ENCODE measurements at places on chromosomes 6 and 20.

- ATAC-seq, result peak; percentile 77
Observed at GRCh38 chr6:6593867-6594468, 5.4 kb downstream of the LY86 start.

DNA sequence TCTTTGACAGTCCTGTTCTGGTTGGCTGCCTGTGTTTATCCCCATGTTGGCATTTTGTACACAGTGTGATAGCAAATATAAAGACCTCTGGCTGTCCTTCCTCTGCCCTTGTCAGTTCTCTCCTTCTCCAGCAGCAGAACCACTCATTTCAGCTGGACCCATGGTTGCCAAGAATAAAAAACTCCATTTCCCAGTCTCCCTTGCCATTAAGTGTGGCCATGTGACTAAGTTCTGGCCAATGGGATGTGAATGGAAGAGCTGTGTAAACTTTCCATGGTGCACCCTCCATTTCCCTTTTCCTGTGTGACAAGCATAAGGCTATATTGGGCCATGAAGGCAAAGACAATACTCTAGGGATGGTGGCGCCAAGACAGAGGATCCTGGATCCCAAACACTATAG, 78.4 kb upstream of the TBC1D7 start:
- no peak for ATAC-seq

DNA sequence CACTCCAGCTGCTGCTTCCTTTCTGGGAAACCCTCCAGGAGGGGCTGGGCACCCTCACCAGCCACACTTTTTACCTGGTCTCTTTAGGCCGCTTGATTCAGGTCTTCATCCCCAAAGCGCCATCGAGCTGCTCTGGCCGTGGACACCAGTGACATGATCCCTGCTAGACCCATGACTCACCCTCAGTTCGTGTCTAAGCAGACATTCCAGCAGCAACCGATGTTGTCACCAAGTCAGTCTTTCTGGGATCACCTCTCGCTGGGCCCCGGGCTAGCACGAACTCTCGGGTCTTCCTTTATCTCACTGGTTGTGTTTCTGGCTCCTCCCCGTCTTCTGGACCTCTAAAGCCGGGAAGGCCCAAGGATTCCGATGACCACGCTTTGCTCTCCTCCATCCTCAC, 43.0 kb upstream of the GPR31 start:
- ATAC-seq, result no peak

- no peak for ATAC-seq
Observed at GRCh38 chr6:137148306-137149034, 25.0 kb downstream of the IL22RA2 start.

DNA sequence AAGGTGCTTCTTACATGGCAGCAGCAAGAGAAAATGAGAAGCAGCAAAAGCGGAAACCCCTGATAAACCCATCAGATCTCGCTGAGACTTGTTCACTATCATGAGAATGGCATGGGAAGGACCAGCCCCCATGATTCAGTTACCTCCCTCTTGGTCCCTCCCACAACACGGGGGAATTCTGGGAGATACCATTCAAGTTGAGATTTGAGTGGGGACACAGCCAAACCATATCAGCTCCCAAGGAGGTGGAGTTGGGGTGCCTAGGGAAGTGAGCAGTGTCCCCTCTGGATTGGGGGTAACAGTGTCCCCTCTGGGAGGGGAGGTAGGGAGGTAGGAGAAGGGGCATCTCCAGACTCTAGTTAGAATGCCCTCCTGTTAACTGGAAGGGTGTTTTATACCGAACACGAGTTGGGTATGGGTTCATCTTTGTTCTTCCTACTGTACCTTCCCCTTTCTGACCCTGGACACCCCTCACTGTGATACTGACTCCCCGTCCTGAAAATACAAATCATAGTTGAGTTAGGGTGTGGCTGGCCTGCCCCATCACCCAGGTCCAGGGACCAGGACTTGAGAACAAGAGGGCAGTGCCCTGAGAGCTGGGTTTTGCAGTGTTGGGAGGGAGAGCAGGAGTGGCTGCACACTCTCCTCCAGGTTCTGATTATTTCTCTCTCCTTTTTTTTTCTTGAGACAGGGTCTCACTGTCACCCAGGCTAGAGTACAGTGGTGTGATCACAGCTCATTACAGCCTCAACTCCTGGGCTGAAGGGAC, 62.0 kb downstream of the EFCAB8 start:
- ATAC-seq, result no peak

- ATAC-seq, result no peak
Observed at GRCh38 chr6:113732384-113732966, 124.7 kb upstream of the MARCKS start.

GRCh38 chr6:2435323-2435722, 189.9 kb upstream of the GMDS start:
- ATAC-seq, result no peak

DNA sequence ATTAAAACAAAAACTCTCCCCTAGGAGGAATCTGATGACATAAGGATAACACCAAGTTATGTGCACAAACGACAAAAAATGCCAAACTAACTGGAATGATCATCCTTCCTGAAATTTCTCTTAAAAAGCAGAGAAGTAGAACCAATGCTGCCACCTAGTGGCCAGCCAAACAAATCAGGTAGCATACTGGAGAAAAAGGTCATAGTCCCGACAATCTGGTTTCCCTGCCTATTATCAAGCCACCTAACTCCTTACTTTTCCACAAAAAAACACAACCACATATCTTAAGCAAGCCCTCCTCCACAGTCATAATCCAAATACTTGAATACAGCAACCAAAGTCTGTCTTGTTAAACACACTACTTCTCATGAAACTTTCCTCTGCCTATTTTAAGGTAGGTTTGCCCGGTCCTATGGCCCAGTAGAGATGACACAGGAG, 5.3 kb downstream of the OARD1 start:
- no peak for ATAC-seq

DNA sequence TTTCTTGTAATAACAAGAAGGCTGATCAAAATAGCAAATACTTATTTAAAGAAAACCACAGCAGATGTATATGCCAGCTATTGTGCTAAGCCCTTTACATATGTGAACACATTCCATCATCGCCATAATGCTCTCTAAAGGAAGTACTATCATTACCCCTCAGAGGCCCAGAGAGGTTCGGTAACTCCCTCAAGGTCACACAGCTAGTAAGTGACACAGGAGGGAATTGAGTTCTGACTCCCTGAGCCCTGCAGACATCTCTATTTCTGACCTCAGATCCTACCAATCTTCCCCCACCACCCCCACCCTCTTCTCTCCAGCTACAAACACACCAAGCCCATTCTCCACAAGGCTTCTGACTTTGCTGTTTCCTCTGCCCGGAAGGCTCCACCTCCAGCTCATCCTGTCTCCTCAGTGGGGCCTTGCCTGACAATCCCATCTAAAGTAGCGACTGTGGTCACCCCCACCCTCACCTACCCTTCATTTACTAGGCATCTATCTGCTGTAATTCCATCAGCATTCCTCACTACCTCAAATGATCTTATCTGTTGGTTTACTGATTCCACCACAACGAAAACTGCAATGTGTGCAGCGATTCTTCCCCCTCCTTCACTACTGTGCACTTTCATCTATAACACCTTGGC, 234.5 kb downstream of the LRFN2 start:
- no peak for ATAC-seq

GRCh38 chr6:12148317-12148801, 136.2 kb downstream of the HIVEP1 start:
- ATAC-seq, result no peak

DNA sequence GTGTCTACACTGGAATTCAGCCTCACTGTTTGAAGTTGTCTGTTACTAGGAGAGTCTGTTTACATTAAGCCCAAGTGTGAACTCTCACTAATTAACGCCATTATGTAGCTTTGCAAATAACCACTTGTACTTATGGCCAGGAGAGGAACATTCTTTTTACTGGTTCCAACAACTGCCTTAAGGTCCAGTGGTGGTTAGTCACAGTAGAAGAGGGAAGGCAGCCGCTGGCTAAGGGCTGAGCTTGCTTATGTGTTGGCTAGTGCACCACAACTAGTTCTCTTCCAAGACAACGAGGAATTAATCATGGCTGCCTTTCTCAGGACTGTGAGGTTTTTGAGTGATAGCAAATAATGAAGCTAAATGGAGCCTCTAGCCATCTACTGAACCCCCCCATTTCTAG, 14.9 kb upstream of the SLC22A23 start:
- ATAC-seq, result no peak

DNA sequence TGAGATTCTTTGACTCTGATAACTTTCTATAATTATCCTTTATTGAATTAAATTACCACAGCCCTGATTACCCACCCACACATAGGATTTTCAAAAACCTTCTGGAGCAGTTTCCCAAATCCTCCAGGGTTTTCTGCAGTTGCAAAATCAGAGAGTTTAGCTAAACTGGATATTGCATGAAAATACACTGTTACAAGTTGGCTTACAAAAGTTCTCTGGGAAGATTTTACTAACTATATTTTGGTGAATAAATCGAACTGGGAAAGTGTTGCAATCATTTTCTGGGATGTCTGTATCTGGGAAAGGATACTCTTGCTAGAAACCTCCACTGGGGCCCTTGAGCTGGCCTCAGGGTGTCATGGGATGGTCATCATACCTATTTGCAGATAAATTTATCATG, 97.6 kb upstream of the STMND1 start:
- no peak for ATAC-seq

- no peak for ATAC-seq
Observed at GRCh38 chr20:8542110-8542486, 410.0 kb downstream of the PLCB1 start.

- no peak for ATAC-seq
Observed at GRCh38 chr6:73801652-73802268, 105.8 kb downstream of the CD109 start.

- no peak for ATAC-seq
Observed at GRCh38 chr6:148316308-148316707, 26.3 kb upstream of the SASH1 start.

GRCh38 chr6:47116606-47117005, 74.5 kb upstream of the ADGRF1 start:
- no peak for ATAC-seq

GRCh38 chr6:148311966-148312669, 30.5 kb upstream of the SASH1 start:
- no peak for ATAC-seq

DNA sequence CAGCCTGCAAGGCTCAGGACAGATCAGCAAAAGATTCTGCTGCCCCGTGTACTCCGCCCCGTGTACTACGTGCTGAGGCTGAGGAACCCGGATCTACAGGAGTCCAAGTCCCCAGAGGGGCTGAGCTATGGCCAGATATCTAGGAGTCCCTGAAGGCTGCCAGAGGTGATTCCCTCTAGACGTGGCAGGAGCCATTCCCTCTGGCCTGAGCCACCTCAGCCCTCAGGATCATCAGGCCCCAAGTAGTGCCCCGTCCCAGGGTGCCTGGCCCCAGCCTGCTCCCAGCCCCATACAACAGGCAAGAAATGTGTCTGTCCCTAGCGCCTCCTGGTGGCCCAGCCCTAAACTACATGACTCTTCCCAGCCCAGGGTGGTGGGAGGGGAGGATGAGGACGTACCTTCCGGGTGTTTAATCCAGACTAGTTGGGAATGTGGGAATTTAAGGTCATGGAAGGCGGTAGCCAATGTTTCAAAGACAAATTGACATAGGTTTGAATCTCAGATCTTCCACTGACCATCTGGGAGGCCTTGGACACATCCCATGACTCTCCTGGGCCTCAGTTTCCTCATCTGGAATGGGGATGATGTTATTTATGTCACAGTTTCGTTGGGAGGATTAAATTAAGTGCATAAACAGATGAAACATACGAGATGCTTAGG, 49.4 kb upstream of the PTPN1 start:
- ATAC-seq, result peak; percentile 87

- no peak for ATAC-seq
Observed at GRCh38 chr6:31209137-31209536, 38.7 kb upstream of the POU5F1 start.

GRCh38 chr6:155676346-155676745, 220.7 kb upstream of the NOX3 start:
- ATAC-seq, result no peak

GRCh38 chr6:3740551-3741476, 10.7 kb downstream of the PXDC1 start:
- no peak for ATAC-seq

DNA sequence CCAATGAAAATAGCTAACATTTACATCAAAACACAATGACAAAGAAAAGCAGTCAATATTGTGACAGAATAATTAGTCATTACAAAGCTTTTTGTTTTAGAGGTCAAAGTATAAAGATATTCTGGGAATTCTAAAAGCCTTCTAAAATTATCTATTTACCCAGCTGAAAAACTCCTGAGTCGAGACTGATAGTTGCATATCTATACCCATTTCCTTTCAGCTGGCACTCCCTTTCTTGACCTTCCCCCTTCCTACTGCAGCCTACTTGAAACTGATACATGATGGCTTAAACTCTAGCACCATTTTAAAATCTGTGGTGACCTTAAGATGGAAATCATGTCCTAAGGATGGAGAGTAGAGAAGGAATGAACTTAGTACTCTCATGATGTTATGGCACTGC, 38.6 kb downstream of the LMBRD1 start:
- no peak for ATAC-seq

GRCh38 chr6:144214622-144215401, 64.5 kb downstream of the STX11 start:
- no peak for ATAC-seq

- ATAC-seq, result no peak
Observed at GRCh38 chr6:12384357-12384912, 94.3 kb downstream of the EDN1 start.

DNA sequence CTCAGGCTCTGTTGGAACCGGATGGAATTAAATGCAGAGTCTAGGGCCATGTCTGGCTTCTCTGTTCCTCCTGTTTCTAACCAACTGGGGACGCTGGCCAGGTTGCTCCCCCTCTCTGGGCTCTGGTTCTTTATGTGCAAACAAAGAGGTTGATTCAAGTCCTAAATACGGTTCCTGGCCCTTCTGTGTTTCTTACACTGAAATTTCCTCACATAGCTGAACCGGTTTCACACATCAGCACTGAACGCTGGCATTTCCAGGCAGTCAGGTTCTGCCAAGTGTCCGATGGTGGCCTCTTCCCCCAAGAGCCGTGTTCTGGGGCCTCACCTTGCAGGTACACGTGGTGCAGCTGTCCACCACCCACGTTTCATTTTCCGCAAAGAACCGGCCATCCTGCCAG, 13.5 kb downstream of the THBS2 start:
- ATAC-seq, result no peak

DNA sequence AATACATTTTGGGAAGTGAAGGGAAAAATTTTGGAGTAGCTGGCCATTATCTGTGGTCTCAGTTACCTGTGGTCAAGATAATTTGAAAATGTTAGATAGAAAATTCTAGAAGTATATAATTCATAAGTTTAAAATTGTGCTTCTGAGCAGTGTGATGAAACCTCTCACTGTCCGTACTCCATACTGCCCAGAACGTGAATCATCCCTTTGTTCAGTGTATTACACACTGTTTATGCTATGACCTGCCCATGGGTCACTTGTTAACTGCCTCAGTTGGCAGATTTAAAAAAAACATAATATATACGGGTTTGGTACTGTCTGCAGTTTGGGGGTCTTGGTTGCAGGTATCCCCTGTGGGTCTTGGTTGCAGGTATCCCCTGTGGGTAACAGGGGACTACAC, 4.1 kb upstream of the CALHM5 start:
- no peak for ATAC-seq

Data from motor neuron (in vitro differentiated cells).